Psoas muscle (tissue), 8 donors: ENCODE measurements at places on chromosomes 6 and 20.

DNA sequence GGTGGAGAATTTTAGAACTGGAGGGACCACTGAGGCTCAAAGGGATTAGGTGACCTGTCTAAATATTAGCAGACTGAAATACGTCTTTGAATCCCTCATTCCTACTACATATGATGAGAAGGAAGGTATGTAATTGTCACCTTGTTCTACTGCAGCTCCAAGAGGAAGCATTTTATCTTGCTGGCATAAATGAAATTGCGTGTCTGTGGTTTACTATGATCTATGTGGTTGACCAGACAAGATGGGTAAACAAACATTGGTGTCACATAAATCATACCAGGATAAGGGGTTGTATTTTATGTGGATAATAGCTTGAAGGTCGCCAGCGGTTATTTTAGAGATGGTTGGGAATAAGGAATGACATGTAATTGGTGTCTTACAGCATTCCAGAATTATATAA lies 78.2 kb downstream of the LAMA4 start:
- no peak for DNase-seq
- no peak overlapping the region for H3K27ac ChIP-seq
- no peaks in the 10 kb centered on the region for H3K27me3 ChIP-seq
- H3K4me1 ChIP-seq, result no peaks in the 10 kb centered on the region
- H3K4me3 ChIP-seq, result no peak overlapping the region

DNA sequence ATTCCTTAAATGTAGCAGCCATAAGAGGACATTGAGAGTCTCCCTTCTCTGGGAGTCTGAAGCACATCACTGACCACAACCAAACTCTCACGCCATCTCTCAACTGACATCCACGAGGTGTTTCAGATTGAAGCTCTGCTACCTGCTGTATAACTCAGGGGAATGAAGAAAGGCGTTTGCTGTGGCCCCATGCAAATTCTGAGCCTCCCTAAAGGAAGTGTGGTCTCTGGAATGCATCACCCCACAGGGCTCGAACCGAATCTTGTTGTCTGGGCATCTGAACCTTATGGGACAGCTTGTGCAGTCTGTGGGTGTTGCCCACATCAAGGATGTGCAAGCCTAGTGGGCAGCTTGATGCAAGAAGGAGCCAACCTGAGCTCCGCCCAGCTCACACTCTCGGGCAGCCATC lies 10.9 kb downstream of the PMEPA1 start:
- no peaks in the 10 kb centered on the region for H3K36me3 ChIP-seq
- no peak overlapping the region for H3K27ac ChIP-seq
- no peak overlapping the region for H3K4me3 ChIP-seq
- no peaks in the 10 kb centered on the region for H3K27me3 ChIP-seq
- H3K4me1 ChIP-seq, result peaks cover 35% of the 10 kb centered on the region

- no peaks in the 10 kb centered on the region for H3K36me3 ChIP-seq
- H3K4me1 ChIP-seq, result peaks cover 2% of the 10 kb centered on the region
- DNase-seq, result peak; percentile 21
- no peak overlapping the region for H3K27ac ChIP-seq
Observed at GRCh38 chr20:6081236-6081635, 27.4 kb upstream of the LRRN4 start.

DNA sequence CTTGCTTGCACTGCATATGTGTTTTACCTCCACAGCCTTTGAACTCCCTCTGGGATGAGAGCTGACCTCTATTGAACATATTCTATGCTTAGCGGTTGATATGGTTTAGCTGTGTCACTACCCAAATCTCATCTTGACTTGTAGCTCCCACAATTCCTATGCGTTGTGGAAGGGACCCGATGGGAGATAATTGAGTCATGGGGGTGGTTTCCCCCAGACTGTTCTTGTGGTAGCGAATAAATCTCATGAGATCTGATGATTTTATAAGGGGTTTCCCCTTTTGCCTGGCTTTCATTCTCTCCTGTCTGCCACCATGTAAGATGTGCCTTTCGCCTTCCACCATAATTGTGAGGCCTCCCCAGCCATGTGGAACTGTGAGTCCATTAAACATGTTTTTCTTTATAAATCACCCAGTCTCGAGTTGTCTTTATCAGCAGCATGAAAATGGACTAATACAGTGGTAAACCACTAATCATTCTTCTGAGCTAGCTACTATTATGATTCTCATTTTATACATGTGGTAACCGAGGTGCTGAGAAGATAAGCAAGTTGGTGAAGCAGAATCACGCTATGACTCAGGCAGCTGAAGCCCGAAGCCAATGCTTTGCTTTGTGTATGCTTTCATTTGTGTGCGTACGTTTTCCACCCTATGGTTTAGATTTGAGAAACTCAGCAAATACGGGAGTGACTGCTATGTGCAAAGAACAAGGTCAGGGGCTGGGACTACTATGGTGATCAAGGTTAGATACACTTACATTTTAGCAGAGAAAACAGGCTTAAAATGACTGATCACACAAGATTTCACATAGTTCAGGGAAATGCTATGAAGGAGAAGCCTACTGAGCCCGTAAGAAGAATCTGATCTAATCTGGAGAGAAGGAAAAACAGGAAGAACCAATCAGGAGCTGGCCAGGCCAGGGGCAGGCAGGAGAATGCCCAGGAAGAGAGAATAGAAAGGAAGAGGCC lies 363.5 kb downstream of the ESR1 start:
- peaks cover 2% of the 10 kb centered on the region for H3K36me3 ChIP-seq
- H3K4me3 ChIP-seq, result no peak overlapping the region
- H3K4me1 ChIP-seq, result peaks cover 48% of the 10 kb centered on the region
- peak overlapping the region; percentile 98 for H3K27ac ChIP-seq
- no peak for DNase-seq
- no peaks in the 10 kb centered on the region for H3K27me3 ChIP-seq

DNA sequence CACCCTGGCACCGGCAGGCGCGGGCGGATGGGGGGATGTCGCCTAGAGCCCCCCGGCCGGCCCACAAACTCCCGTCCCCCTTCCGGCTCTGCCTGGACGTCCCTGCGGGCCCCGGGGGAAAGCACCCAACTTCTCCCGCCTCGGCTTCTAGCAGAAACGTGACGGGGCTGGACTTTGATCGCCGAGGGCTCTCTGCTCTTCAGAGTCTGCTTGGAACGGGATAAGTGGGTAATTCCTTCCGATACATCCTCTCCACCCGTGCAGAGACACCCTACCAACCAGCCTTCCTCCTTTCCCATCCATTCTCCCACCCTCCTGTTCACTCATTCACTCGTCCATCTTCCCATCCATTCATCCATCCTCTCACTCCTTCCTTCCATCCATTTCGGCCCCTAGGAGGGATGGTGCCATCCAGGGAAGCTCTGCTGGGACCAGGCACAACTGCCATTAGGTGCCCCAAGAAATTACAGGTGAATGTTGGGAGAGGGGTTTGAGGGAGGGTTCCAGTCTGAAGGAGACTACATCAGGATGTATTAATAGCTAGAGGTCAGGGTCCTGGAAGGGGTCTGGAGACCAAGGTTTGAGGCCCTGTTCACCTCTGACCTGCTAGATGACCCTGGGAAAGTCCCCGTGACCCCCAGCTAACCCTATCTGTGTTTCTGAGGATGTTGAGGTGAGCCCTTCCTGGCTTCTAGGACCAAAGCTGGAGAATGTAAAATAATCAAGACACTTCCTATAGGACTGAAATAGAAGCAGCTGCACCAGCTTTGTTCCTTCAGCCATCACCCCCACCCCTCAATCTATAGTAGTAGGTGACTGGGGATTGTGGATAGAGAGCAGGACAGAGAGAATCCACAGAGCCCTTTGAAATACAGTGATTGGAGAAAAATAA lies 538 bp downstream of the TTLL9 start:
- no peak for DNase-seq
- H3K4me1 ChIP-seq, result peaks cover 4% of the 10 kb centered on the region
